Glomerular endothelial cell (primary cell): ENCODE measurements at places on chromosomes 7 and 10.

DNA sequence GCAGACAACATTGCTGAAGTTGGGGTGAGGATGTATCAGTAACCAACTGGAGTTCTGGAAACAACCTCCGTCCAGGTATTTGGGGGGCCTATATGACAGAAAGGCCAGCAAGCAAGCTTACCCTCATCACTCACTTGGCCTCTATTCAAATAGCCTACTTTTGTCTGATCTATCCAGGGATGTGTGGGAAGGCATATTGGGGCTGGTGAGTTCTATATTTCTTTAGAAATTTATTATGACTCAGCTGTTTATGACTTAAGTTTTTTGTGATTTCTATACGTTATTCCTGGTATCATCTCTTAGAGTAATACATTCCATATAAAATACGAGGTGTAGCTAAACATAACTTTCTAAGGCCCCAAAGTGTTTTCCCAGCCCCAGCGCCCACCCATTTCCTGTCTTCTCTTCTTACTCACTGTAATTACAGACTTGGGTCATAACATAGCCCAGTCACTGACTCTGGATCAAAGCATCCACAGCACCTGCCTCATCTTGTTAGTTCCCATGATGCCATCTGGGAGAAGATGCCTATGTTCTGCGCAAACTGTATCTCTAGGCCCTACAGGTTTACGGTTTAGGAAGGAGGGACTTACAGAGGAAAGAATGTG lies 18.1 kb downstream of the GARS1 start:
- DNase-seq, result no peak

DNA sequence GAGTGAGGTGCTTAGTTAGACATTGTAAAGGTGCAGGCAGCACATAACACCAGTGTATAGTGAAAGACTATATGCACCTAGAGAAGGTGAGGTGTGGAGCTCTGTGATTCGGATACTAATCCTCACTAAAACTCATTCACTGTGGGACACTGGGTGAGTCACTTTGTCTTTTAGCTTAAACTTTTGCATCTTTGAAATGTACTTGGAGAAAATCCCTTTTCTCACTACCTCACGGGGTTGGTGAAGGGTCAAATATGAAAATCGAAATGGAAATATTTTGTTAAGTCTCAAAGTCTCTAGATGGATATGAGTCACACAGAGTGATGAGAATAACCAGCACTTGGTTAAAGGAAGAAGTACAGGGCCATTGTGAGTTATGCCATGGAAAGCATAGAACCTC lies 38.0 kb downstream of the MDFIC start:
- no peak for DNase-seq

- no peak for DNase-seq
These were observed 562.6 kb upstream of the GALNT17 start for GRCh38 chr7:70569335-70569819.

- DNase-seq, result no peak
These were observed 8.8 kb upstream of the CNPY1 start for GRCh38 chr7:155555116-155555695.

GRCh38 chr10:130780763-130781162 lies 530.8 kb downstream of the TCERG1L start:
- no peak for DNase-seq

DNA sequence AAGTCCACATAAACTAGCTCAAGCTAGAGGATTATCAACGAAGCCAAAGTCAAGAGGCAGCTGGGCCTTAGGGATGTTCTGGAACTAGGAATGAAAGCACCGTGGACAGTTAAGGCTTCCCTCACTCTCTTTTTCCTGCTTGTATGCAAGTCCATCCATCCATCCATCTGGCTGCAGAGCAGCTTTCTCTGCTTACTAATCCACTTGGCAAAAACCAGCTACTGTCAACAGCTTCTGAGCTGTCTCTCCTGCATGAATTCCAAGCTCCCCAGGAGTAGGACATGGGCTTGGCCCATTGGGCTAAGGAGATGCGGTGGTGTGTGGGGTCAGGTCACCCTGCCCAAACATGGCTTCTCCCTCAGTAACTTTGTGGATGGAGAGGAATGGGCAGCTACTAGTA lies 66.2 kb downstream of the NAMPT start:
- no peak for DNase-seq

DNA sequence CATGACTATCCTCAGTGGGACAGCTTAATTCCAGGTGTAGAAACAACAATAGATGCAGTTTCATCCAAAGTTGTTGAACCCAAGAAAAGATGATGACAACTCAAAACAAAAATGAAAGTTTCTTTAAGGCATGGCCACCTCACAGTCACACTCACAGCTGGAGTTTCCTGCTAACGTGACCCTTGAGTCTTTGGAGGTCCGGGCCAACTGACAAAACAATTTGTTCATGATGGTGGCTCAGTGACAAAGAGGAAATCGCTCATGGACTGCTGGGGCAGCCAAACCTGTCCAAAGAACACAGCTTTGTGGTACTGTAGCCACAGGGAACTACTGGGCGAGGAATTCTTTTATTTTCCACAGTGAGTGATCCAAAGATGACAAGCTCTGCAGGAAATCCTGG lies 96.0 kb upstream of the JCAD start:
- DNase-seq, result peak; percentile 27

GRCh38 chr10:22644222-22644621 lies 70.2 kb downstream of the PIP4K2A start:
- no peak for DNase-seq

GRCh38 chr7:15459018-15459615 lies 102.7 kb downstream of the AGMO start:
- no peak for DNase-seq

- DNase-seq, result no peak
These were observed 75.1 kb downstream of the LYZL2 start for GRCh38 chr10:30554440-30554825.
